ENCODE measurements at places on chromosomes 13 and 19. TPM values are rescaled to one million over a fixed set of nuclear protein-coding genes. Genes with fewer than 3 reads are reported as not detected.

The SYNE4 gene
- not detected for total RNA-seq

The FLT1 gene
- total RNA-seq, result 94.3 TPM

The THSD8 gene
- not detected for total RNA-seq

The KRTDAP gene
- not detected for total RNA-seq

The LSR gene
- 0.22 TPM for total RNA-seq

The ALKBH7 gene
- total RNA-seq, result 45.7 TPM

The KCNK6 gene
- total RNA-seq, result 10.5 TPM

The CPAMD8 gene
- 0.57 TPM for total RNA-seq

The ATP1A3 gene
- total RNA-seq, result not detected

The ZNF560 gene
- total RNA-seq, result 2.8 TPM

The ZNF221 gene
- total RNA-seq, result 5.3 TPM

The SLC44A2 gene
- total RNA-seq, result 97.6 TPM

The LCP1 gene
- total RNA-seq, result 43.2 TPM

The NLRP9 gene
- total RNA-seq, result not detected

The ARGLU1 gene
- total RNA-seq, result 44.1 TPM

The LILRB3 gene
- not detected for total RNA-seq

The BCL3 gene
- total RNA-seq, result 15.3 TPM

The P2RY11 gene
- total RNA-seq, result 1.3 TPM

The ZNF256 gene
- 5.0 TPM for total RNA-seq

The ZNF134 gene
- 32.1 TPM for total RNA-seq

The PTH2 gene
- total RNA-seq, result not detected

The ZNF99 gene
- total RNA-seq, result not detected

The KLK3 gene
- total RNA-seq, result not detected

The CGB1 gene
- total RNA-seq, result not detected

The CKM gene
- not detected for total RNA-seq

The PGLYRP2 gene
- not detected for total RNA-seq

The PARP4 gene
- 109 TPM for total RNA-seq

The LRRC63 gene
- total RNA-seq, result not detected

The CRLF1 gene
- 2.6 TPM for total RNA-seq

The GTF3A gene
- 60.0 TPM for total RNA-seq

The PPM1N gene
- 1.5 TPM for total RNA-seq

The ZNF285 gene
- total RNA-seq, result 1.4 TPM

The CALM3 gene
- 99.1 TPM for total RNA-seq

The SOX21 gene
- total RNA-seq, result not detected

The TSSK6 gene
- total RNA-seq, result 0.86 TPM

The C19orf12 gene
- total RNA-seq, result 19.7 TPM

The ZNF844 gene
- total RNA-seq, result 4.0 TPM

The CGB8 gene
- total RNA-seq, result not detected

The SHC2 gene
- 3.5 TPM for total RNA-seq

The SERTAD3 gene
- 50.3 TPM for total RNA-seq

The RAD23A gene
- 179 TPM for total RNA-seq

The GAPDHS gene
- total RNA-seq, result not detected

The PCSK4 gene
- total RNA-seq, result 3.5 TPM

The ZNF415 gene
- 2.7 TPM for total RNA-seq

The COL5A3 gene
- 0.88 TPM for total RNA-seq

The FBXO17 gene
- total RNA-seq, result 13.8 TPM

The KIRREL2 gene
- total RNA-seq, result not detected

The CYP4F8 gene
- not detected for total RNA-seq

The CEACAM3 gene
- total RNA-seq, result not detected

The CD70 gene
- not detected for total RNA-seq

The CNN1 gene
- 26.8 TPM for total RNA-seq

The NLRP11 gene
- not detected for total RNA-seq

The SIGLEC10 gene
- total RNA-seq, result 0.14 TPM

The TPTE2 gene
- not detected for total RNA-seq

The PRODH2 gene
- total RNA-seq, result not detected

The ELSPBP1 gene
- total RNA-seq, result not detected

The LILRA6 gene
- not detected for total RNA-seq

The CYP2A7 gene
- total RNA-seq, result not detected

The C1QTNF9 gene
- not detected for total RNA-seq

All from placental pericyte (primary cell).